ENCODE measurements at places on chromosomes 2 and 18.

GRCh38 chr2:217959723-217960122 is 43.1 kb downstream of the TNS1 start:
- DNase-seq, result peak; percentile 76

DNA sequence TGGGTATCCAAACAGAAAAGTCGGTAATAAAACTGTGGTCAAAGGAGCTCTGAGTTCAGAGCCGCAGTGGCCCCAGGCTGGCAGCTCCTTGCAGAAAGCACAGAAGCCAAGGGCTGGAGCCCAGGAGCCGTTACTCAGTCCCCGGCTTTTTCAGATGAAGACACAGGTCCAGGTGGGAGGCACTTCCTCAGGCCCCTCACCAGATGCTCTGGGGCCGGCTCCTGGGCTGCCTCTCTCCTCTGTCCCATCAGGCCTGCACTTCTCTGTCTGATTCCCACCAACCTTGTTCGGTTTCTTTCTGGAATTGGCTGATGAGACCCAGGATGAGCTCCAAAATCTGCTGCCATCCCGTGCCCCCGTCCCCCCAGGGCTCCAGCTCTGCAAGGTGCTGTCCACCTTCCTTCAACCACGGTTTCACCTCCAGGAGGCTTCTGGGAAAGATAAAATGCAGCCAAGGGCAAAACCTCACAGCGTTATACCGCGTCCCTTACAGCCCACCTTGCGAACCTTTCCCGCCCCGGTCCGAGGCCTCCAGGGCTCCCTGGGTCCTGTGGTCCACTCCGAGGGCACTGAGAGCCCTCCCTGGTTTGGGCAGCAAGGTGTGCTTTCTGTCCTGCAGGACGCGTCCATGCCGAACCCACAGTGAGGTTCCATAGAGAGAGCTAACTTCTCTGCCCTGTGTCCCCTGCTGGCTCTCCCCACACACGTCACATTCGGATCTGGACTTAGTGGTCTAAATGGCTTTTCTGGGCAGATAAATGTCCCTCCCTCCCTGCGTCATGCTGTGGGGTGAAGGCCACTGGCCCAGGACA is 102.9 kb downstream of the TPO start:
- no peak for DNase-seq

DNA sequence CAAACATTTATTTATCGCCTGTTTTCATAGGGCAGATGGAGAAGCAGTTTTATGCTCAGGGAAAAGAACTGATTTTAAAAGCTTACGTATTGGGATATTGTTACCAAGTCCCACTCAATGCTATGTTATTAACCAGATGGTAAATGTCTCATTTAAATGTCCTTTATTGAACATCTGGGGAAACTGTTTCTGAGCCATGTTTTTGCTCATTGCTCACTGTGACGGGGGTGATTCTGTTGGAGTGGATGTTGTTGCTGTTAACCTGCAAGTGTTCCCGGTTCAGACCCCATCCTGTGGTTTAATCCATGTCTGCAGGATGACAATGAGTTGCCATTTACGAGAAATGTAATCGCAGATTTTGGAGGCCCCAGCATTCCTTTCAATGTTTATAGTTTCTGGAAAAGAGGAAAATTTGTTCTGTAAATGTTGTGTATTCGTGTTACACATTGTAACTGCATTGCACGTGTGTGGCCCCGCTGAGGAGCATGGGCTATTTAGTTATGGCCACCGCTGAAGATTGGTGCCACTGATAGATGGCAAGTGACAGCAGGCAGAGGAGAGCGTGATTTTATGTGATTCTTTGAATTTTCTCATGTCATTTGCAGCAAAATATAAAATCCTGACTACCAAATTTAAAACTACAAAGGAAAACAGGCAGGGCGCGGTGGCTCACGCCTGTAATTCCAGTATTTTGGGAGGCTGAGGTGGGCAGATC is 174.8 kb upstream of the COPS8 start:
- DNase-seq, result no peak

- DNase-seq, result no peak
These were observed 354.8 kb downstream of the DCC start for GRCh38 chr18:52694804-52695203.

DNA sequence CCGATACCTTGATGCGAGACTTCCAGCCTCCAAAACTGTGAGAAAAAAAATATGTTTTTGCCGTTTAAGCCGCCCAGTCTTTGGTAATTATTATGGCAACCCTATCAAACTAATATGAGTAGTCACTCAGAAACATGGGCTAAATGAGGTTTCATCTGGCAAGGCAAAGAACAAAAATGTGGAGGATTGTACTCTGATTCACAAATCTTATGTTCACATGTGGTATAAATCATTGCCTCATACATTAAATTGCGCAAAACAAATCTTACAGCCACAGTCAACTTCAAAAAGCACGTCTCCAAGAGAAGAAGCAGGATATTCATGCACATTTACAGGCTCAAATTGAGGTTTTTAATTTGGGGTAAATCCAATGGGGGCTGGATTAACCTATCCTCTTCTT is 1435.4 kb upstream of the LRRTM1 start:
- no peak for DNase-seq
